ENCODE measurements at places on chromosomes 12 and 14.
A peak's percentile ranks its signal among the peaks of the same experiment; 100 is the strongest.

DNA sequence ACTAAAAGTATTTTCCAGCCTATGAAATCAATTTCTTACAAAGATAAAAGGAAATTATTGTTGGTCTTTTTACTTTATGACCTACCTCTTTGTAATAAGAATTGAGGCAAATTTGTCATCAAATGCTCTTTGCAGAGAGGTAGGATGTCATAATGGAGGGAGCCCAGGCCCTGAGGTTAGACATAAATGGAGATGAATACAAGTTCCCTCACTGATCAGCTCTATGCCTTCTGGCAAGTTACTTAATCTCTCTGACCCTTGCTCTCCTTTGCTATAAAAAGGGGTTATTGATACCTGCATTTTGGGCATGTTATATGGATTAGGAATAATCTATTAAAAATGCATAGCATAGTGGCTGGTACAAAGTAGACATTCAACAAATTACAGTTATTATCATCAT lies 146.9 kb upstream of the KRR1 start:
- DNase-seq, result no peak

DNA sequence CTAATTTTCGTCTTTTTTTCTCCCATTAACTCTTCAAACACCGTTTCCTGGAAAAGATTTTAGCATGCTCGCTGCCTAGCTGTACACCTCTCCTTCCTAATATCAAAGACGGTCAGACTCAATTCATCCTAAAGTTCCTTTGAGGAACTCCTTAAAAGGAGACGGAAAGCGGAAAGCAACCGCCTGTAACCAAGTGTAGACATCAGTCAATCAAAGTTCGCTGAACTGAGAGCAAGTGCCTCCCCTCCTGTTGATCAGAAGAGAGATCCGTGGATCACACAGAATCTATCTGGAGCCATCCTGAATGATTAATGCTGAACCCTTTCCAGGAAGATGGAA lies 412 bp upstream of the TEP1 start:
- DNase-seq, result peak; percentile 57

- peak; percentile 96 for DNase-seq
Observed at GRCh38 chr12:56224102-56224701, at the start of gene NABP2. Gene NABP2, plus strand, starts transcription at chr12:56224342. Its CDS starts 515 bp downstream, at chr12:56224857.

GRCh38 chr12:109689426-109689825 lies 24.2 kb upstream of the FAM222A start:
- no peak for DNase-seq

- no peak for DNase-seq
Observed at GRCh38 chr14:24609655-24610344, at the start of gene GZMH. Gene GZMH, minus strand, starts transcription at chr14:24609685. Its CDS starts 72 bp downstream, at chr14:24609613.

GRCh38 chr12:24069532-24070395 lies 120.3 kb upstream of the SOX5 start:
- DNase-seq, result no peak

- no peak for DNase-seq
Observed at GRCh38 chr12:98769068-98769467, 124.0 kb downstream of the APAF1 start.

- no peak for DNase-seq
Observed at GRCh38 chr14:64513271-64513670, 8.7 kb downstream of the ZBTB1 start.

- DNase-seq, result no peak
Observed at GRCh38 chr14:55946231-55946630, 172.0 kb upstream of the PELI2 start.

DNA sequence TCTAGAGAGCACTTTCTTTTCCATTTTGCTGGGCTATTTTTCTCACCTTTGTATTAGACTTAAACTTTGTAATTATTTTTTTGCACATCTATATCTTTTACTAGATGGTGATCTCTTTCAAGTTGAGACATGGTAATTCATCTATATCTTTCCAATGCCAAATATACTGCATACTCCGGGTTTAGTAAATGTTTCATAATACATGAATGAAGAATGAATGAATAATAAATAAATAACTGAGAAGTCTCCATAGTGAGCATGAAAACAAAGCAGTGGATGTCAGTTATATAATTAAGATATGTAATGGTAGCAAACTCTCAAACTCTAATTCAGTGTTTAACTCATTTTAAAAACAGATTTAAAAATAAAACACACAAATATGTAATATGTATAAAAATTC lies 342.5 kb upstream of the KITLG start:
- DNase-seq, result no peak

DNA sequence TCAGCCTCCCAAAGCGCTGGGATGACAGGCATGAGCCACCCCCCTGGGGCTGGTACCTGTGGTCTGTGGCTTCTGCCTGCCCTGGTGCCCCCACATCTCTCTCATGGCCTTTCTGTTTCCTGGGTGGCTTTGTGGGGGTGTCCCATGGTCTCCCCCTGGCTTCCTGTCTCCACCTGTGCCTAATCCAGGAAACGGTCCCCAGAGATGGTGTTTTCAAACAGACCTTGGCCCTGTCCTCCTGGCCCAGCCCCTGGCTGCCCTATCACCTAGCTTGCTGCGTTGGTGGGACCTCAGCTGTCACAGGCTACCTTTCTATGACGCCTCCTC lies 18.1 kb downstream of the MEG3 start:
- no peak for DNase-seq

DNA sequence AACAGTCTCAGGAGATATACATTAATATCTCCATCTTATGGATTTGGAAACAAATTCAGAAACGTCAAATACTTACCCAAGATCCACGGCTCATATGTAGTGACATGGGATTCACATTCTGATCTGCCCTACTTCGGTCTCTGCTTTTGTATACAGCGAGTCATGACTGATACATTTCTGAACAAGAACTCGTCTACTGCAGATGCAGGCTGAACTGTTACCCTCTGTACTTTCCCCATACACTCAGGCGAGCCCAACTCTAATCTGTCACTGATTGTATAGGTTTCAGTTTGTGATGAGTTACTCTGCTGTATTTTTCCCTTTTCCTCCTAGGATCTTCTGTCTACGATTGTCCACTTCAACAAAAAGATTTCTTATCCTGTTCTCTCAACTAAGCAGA lies 441.6 kb downstream of the CCDC91 start:
- no peak for DNase-seq

DNA sequence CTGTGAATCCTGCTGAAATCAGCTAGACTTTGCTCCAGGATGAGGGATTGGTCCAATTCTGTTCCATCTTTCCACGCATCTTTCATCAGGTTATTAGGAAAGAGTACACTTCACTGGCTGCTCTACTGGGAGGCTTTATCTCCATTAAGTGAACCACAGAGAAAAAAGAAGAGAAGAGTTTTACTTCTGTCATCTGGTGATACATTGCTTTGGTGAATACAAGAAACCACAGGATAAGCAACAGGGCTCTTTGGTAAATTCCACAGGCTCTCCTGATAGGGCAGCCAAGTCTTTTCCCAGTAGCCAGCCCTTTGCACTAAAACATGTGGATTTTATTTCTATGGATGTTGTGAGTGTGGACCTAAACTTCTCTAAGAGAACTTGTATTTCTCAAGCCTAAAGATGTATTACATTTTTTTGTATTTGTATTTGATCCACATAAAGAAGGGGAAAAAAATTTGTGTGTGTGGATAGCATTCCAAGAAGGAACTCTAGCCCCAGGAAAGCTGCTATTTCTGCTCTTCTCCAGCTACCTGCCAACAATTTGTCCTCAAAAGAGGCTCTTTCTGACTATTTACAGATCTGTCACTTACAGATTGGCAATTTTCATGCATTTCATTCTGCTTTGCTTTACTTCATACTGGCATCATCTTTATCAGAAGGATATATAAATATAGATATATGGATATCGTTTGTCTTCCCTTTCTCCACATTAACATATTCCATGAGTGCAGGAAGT lies 1117.6 kb upstream of the TMEM132C start:
- DNase-seq, result no peak

DNA sequence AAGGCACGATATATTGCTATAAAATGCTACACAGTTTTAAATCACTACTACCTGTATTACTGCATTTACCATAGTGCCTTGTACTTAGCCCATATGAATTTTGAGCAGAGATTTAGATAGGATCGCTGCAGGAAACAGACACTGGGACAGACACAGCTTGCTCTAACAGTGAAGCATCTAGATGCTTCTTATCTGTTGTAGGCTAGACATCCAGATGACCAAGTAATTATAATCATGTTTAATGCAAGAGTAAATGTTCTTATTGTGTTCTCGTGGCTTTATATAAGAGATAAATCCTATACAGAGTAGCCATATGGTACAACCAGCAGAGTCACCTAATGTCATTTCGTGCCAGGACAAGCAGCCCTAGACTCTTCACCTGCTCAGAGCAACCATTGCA lies 92.8 kb downstream of the ASCL1 start:
- DNase-seq, result no peak

DNA sequence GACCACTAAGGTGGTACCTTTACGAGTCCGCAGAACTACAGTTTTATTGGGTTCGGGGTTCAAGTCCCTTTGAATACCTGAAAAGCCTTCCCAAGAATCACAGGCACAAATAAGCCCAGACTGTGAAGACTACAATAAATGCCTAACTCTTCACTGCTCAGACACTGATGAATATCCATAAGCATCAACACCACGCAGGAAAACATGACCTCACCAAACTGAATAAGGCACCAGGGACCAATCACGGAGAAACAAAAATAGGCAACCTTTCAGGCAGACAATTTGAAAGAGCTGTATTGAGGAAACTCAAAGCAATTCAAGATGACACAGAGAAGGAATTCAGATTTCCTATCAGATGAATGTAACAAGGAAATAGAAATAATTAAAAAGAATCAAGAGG lies 24.2 kb upstream of the P2RX7 start:
- DNase-seq, result no peak

GRCh38 chr14:20624495-20625070 lies 16.9 kb downstream of the OR6S1 start:
- peak; percentile 52 for DNase-seq

- DNase-seq, result no peak
Observed at GRCh38 chr14:72753879-72754400, 140.0 kb downstream of the DPF3 start.

DNA sequence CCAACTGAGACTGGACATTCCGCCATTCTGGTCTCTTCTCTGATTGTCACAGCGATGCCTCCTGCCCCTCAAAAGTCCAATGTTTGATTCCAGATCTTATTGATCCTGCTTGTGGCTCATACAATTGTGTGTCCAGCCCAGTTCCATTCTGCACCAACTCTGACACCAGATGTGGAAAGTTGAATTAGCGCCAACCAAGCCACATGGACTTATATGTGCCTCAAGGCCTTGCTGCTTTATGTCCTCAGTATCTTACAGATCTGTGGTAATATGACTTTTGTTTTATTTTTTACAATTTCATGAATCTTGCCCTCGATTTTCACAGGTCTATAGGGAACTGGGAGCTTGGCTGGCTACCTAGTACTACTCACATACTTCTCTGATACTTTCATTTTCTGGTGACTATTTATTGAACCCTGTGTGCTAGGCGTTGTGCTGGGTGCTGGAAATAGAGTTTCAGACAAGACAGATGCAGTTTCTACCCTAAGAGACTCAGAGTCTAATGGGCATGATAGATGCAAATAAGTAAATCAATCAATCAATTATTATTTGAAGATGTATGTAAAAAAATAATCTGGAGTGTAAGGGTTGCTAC lies 472.0 kb downstream of the TMTC2 start:
- DNase-seq, result no peak

DNA sequence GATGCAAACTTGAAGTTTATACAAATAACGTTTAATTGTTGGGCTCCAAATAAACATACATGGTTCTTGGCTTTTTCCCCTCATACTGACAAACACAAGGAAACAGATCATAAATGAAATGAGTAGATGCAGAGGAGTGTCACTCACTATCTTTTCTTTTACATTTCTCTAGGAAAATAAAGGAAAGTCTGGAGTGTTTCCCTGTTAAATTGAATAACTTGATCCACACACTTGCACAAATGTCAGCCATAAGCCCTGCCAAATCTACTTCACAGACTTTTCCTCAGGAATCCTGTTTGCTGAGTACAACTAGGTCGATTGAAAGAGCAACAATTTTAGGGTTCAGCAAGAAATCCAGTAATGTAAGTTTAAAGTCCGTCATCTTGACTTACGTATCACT lies 175.3 kb downstream of the PLCZ1 start:
- no peak for DNase-seq

GRCh38 chr12:47052274-47052673 lies 27.1 kb upstream of the PCED1B start:
- no peak for DNase-seq

- no peak for DNase-seq
Observed at GRCh38 chr14:96309133-96309895, 53.3 kb downstream of the BDKRB1 start.

GRCh38 chr12:30909349-30910037 lies 17.1 kb upstream of the TSPAN11 start:
- no peak for DNase-seq

DNA sequence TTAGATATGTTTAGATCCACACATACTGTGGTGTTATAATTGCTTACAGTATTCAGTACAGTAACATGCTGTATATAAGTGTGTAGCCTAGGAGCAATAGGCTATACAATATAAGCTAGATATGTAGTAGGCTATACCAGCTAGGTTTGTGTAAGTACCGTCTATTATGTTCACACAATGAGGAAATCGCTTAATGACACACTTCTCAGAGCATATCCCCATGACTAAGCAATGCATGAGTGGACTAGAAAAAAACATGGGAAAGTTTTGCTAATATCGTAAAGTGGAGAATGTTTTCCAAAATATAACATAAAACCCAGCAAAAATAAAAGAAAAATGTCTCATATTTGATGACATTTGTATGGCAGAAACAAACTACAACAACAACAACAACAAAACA lies 27.3 kb downstream of the AKAP3 start:
- DNase-seq, result no peak

- no peak for DNase-seq
Observed at GRCh38 chr14:52259434-52259833, 8.1 kb upstream of the PTGDR start.

DNA sequence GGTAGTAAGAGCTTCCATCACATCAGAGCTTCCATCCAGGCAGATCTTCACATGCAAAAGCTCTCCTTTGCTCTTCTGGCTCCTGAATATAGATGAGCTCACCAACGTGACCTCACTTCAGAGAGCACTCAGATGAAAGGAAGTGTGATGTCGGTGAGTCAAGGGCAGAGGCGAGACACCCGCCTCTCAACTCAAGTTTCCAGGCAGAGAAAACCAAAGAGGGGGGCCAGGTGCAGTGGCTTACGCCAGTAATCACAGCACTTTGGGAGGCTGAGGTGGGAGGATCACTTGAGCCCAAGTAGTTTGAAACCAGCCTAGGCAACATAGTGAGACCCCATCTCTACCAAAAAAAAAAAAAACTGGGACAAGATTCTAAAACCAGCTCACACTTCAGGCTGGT lies 126.9 kb downstream of the DUSP6 start:
- peak; percentile 81 for DNase-seq

- DNase-seq, result no peak
Observed at GRCh38 chr12:65756956-65757511, 67.2 kb upstream of the HMGA2 start.

GRCh38 chr14:34628681-34629135 lies 1.2 kb downstream of the SNX6 start:
- DNase-seq, result peak; percentile 45
